Stimulated activated CD8-positive, alpha-beta memory T cell treated with anti-CD3 and anti-CD28 coated beads, Interleukin-2, amount 100 ng/mL, for 1 hour (primary cell): ENCODE measurements at places on chromosomes 6 and 20.

- no peak for DNase-seq
These were observed 654.1 kb upstream of the NOX3 start for GRCh38 chr6:156109713-156110112.

DNA sequence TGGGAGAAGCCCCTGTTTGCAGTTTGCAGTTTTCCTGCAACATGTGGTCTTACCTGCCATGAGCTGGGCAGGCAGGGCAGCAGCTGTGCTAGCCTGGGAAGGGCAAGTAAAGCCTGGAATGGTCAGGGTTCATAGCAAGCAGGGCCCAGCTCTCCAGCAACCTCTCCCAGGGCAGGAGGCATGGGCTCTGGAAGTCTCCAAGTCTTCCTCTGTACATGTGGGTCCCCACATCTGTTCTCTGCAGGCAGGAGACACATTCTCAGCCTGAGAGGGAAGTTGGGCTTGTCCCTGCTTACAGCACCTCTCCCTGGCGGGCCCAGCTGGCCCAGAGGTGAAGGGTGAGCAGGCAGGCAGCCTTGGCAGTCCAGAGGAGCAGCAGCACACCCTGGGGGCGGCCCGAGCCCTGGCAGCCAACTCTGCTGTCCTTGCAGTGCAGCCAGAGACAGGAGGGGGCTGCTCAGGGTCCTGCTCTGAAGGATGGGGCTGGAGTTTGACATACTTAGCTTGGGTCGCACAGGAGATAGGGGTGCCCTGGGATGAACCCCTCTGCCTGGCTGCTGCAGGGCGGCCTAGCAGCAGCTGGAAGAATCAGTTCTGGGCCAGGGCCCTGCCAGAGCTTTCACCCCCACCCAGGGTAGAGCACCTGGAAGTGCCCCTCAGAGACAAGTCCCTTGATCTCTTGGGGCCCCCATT, 176.0 kb downstream of the MRPL14 start:
- no peak for DNase-seq

DNA sequence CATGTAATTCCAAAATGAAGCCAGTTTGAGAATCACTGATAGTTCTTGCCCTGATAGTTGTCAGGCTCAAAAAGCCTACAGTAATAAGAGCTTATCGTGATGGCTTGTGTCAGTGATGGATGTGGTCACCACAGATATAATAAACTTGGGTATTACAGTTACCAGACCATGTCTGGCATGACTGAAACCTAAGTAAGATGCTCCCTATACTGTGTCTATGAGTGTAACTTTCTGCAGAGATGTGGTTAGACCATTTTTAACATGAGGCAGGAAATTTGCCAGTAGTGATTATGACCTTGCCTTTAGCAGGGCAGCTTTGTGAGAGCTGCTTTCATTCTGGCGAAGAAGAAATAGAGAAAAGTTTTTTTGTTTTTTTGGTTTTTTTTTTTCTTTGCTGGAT, 90.2 kb downstream of the ANKS1A start:
- DNase-seq = no peak

DNA sequence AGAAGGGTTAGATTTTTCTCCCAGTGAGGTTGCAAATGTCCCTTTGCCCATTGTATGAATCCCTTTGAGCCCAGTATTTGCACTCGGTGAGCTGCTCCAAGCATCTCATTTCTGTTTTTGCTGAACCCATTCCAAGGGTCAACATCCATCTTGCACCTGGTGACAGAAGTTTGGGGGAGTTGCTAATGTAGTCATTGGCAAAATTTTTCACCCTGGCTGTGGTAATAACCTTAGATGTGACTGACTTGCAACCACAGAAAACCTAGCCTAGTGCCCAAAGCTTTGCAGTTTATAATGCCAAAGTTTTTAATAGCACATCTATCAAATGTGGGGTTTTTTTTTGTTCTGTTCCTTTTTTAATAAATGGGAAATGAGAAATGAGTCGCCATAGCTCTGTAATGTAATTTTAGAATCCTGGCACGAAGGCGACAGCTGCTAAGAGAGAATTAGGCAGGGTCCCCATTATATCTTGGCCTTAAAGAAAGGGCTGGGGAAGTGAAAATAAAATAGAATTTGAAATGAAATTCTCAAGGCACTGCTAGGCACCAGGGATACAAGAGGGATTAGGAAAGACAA, 682.8 kb downstream of the KIF16B start:
- no peak for DNase-seq
